Stimulated activated CD4-positive, alpha-beta T cell treated with anti-CD3 and anti-CD28 coated beads, Interleukin-15, amount 100 ng/mL, for 1 hour (primary cell): ENCODE measurements at places on chromosomes 6 and 20.

- no peak for DNase-seq
Measured at GRCh38 chr20:62494537-62494936, 18.7 kb upstream of the GATA5 start.

GRCh38 chr20:62433658-62434497 lies 6.5 kb upstream of the RBBP8NL start:
- DNase-seq, result no peak

DNA sequence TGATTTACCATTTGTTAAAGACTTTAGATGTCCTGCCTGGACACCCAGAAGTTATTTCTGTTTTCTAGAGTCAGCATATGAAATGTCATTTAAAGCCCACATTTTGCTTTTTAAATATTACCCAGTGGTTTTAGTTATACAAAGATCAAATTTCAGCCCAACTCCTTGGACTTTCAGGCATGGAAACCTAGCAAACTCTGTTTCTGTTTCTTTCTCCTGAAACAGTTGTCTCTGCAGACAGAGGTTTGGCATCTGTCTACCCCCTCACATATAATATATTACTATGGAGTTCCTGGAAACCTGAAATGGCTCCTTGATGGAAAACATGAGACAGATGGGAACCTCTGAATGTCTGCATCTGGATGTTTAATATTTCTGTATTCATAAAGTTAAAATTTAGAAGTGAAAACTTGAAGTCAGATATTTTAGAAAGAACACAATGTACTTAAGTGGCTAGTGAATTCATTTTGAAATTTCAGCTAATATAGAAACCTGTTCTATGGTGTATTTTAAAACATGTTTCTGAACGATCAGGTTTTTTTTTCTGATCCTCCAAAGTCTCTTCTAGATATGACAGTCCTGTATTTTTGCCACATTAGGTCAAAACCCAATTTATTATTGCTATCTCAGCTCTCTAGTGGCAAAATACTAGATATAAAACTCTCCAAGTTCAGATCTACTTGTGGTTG lies 743.3 kb downstream of the CD109 start:
- DNase-seq, result no peak

DNA sequence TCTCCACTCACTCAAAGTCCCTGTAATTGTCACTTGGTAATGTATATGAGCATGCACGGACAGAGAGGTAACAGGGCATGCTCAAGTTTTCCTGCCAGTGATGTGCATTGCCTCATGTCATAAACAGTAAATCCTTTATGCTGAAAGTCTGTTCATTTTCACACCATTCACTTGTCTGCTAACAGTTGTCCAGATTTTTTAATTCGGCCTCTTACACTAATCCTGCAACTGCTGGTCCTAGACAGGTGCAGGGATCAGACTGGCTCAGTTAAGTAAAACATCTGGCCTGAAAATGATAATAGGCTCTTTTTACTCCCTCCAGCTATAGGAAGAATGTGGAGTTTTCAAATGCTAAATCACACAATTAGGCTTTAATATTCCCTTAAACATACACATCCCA lies 185.4 kb upstream of the VGLL2 start:
- no peak for DNase-seq

DNA sequence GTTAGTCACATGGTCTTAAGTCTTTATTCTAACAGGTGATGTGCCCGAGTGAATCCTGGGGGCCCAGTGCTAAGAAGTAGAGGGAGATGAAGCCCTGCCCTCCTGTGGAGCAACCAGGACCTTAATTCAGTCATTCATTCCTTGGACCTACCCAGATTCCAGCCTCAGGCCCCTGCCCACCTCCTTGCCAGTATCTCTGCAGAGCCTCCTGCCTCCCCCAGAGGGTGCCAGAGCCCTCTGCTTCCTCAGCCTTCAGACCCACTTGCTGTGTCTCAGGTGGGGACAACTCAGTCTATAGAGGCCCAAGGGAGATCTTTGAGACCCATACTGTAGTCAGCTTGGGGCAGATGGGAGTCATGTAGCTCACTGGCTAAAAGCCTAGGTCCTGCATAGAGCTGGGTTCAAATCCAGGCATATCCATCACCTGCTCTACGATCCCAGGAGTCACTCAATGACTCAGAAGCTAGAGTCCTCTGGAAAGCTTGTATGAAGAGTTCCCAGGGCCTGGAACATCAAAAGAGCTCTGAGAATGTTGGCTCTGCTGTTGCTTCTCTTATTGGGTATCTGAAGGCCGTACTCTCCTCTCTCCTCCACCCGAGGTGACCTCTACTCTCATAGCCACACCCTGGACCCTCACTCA lies 3.9 kb upstream of the SIGLEC1 start:
- no peak for DNase-seq

GRCh38 chr6:92538926-92539325 lies 880.4 kb downstream of the EPHA7 start:
- no peak for DNase-seq

DNA sequence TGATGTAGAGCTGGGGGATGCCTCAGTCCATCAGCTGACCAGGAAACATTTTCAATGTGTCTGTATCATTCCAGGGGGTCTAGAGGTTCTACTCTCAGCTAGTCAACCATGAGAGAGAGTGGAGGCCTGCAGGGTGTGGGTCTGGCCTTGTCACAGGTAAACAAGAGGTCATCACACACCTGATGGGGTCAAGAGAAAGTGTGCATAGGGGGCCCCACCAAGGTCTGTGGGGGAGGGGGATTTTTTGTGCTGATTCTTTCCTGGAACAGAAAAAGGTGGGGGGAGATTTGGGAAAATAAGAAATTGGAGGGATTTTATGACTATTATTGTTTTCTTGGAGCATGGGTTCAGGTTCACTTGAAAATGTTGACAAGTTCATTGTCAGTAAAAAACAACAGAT lies 8.9 kb upstream of the UNC93A start:
- no peak for DNase-seq
